ENCODE measurements at places on chromosomes 3 and 15.

GRCh38 chr15:58985443-58985842 lies 2.0 kb upstream of the RNF111 start:
- DNase-seq, result no peak

- no peak for DNase-seq
Observed at GRCh38 chr3:69696367-69696766, 42.9 kb upstream of the MITF start.

DNA sequence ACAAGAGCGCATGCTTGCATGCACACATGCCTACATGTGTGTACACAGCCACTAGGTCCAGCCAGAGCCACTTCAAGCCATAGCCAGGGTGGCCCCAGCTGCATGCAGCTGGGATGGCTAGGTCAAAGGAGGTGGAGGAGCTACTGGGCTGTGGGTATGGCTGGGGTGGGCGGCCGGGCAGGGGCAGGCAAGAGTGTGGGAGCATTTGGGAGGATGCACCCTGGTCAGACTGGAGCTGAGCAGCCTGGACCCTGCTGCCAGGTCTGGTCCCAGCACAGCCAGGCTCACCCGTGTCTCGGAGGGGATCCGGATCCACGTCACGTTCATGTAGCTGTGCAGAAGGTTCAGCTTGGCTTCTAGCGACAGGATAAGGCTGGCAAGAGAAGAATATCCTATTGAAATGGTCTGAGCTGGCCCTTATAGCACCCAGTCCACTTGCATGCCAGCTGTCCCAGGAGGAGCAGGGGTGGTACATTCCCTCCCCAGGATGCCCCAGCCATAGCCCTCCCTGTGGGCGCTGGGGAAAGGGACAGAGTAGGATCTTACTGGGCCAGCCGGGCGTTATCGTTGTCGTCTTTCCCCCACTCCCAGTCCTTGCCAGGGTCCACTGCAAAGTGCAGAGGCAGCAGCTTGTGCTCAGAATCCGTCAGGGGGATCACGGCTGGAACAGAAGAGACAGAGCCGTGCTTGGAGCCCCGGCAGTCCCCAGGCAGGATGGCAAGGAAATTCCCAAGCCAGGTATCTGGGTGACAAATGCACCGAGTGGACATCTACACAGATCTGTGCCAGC lies 160.5 kb downstream of the KLF13 start:
- DNase-seq, result no peak

DNA sequence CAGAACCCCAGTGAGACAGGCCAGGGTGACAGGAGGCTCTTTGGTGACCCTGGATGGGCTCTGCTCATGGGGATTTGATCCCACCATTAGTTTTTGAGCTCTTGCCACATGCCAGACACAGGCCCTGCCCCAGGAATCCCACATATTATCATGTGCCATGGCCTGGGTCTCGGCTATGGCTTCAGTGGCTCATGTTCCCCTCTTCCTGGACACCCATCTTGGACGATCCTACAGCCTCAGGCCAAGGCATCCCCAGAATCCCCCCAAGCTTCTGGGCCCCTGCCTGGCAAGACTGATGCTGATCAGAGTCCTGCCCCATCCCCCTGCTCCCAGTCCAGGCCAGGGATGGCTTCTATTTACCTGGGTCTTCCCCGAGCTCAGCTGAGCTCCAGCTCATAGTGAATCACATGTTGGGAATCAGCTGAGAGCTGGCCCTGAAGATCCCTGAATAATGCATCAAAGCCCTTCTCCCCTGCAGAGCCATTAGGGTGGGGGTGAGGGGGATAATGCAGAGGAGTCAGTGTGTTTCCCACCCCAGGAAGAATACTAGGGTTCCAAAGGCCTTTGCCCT lies 50.9 kb upstream of the CHRNB4 start:
- no peak for DNase-seq

DNA sequence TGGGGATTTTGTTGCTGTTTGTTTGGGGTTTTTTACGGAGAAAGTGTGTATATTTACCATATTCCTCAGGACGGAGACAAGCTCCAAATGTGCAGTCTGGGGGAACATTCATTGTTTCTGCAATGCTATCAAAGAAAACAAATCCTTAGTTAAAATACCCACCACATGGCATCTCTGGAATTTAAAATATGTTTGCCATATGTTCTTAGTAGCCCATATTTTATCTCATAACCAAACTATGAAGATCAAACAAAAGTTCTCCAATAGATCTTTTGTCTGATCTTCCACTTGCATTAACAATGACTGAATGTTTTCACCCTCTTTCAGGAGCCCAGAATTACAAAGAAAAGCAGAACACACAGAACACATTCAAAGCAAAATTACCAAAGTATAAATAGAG lies 35.3 kb downstream of the EFHB start:
- DNase-seq, result no peak

- no peak for DNase-seq
Observed at GRCh38 chr3:64354221-64354620, 129.0 kb upstream of the PRICKLE2 start.

- DNase-seq, result no peak
Observed at GRCh38 chr15:68556139-68556990, 22.4 kb upstream of the CORO2B start.
